ENCODE measurements at places on chromosomes 4 and X.

DNA sequence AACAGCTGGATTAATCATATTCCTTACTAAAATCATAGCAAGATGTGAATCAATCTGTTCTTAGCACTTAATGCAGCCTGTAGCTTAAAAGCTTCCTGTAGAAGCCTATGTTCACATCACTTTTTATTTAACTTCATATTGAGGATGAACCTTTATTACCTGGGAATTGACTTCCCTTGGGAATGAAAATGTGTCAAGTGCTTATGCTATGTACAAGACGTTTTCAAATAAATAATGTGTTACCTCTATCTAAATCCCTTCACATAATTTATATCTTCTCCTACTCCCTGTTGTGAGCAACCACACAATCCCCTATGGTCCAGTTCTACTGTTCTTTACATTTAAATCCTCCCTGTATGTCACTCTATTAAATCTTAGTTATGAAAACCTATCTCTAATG, 633.1 kb downstream of the FSTL5 start:
- DNase-seq = no peak

GRCh38 chr4:97394653-97395052, 748.6 kb downstream of the STPG2 start:
- DNase-seq = no peak

- no peak for DNase-seq
Measured at GRCh38 chr4:29770627-29771026, 949.5 kb upstream of the PCDH7 start.

- DNase-seq = no peak
Measured at GRCh38 chrX:101191217-101191750, 28.3 kb upstream of the DRP2 start.

DNA sequence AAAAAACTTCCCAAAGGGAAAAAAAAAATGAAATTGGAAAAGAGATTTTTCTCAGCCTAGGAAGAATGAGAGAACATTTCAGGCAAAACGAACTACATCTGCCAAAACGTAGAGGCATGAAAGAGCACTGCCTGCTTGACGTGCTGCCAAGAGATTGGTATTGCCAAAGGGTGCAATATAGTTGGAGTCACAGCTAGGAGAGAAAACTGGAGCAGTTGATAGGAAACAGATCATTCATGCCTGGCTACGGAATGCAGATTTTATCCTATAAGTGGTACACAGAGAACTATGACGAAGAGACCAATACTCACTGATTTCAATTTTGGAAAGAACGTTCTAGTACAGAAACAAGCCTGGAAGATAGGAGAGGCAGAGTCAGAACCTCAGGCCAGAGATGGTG, 68.4 kb upstream of the IQCM start:
- DNase-seq = no peak

- DNase-seq = no peak
Measured at GRCh38 chrX:40385682-40386081, 195.1 kb upstream of the ATP6AP2 start.

DNA sequence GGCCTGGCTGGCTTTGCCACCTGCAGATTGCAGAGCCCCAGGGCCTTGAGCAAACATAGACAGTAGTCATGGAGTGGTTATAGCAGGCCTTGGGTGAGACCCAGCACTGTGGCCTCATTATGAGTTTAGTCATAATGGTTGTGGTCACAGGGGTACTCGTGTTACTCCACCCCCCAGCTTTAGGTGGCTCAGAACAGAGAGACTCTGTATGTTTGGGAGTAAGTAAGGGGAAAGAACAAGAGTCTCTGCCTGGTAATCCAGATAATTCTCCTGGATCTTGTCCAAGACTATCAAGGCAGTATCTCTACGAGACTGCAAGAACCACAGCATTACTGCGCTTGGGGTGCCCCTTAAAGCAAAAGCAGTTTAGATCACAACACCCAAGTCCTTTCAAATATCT, 62.3 kb upstream of the SCRG1 start:
- no peak for DNase-seq

- DNase-seq = no peak
Measured at GRCh38 chr4:14897217-14897616, 105.1 kb upstream of the CPEB2 start.

GRCh38 chr4:86006057-86006456, 353.8 kb downstream of the MAPK10 start:
- no peak for DNase-seq

DNA sequence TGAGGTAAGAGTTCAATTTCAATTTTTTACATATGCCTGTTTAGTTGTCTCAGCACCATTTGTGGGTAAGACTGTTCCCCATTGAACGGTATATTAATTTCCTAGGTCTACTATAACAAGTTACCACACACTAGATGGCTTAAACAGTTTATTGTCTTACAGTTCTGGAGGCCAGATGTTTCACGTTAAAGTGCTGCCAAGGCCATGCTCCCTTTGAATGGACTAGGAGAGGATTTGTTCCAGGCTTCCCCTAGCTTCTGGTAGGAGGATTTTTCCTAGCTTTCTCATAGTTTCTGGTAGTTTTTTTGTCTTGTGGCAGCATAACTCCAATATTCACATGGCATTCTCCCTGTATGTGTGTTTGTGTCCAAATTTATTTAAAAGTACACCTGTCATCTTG, 149.3 kb upstream of the CYSLTR1 start:
- DNase-seq = no peak

GRCh38 chr4:30835044-30835443, 114.9 kb downstream of the PCDH7 start:
- no peak for DNase-seq

DNA sequence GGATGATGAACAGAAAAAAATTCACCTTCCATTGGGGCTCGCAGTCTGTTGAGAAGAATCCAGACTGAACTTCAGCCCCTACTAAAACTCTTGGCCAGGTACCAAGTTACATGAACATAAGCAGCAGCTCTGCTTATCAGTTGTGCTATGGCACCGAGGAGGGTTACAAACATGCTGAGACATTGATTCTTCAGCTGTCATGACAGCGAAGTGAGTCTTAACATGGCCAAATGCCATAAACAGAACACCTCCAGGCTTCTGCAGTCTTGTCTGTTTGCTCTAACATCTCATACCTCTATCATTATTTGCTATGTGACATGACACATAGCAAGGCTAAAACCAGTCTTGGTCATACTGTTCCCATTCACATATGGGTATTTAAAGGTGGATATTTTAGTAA, 521.5 kb downstream of the GRID2 start:
- DNase-seq = no peak

GRCh38 chrX:21708116-21708515, 49.8 kb downstream of the SMPX start:
- DNase-seq = no peak

DNA sequence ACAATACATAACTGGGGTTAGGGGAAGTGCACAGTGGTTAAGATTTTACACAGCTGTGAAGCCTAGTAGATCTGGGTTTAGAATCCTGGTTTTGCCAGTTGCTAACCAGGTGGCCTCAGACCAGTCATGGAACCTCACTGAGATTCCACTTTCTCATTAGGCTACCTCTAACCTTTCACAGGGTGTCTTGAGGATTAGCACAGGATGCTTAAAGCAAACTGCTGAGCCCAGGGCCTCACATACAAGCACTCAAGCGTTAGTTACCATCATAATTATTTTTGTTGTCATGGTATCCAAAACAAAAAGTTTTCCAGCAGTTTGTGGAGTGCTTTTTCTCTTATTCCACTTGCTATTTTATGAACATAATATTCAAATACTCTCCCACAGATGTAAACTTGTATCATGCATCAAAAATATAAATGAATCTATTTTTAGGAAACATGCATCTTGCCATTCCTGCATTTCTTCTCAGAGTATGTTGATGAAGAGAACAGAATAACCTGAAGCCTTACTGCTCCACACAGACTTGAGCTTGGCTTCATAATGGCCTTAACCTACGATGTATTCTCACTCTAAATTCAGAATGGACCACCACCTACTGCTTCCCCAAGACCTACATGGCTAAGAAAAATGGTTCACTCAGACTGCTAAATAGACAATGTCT, 12.6 kb downstream of the AP1S2 start:
- DNase-seq = no peak

DNA sequence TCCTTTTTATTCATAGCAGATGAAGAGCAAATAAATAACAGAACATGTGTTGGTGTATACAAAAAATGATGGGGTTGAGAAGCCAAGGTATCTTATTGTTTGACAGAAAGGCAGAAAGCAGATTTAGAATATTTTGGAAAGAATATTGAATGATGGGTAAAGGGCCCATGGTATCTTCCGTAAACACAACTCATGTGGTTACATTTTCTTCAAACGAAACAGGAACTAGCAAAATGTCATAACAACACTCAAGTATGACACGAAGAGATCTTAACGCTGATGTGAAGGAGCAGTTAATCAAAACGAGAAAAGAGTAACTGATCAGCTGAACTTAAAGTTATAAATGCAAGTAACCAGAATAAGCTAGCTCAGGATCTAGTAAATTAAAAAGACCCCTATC, 195.7 kb upstream of the GK2 start:
- peak; percentile 2 for DNase-seq

GRCh38 chrX:107484002-107484726, 34.7 kb downstream of the FRMPD3 start:
- no peak for DNase-seq

DNA sequence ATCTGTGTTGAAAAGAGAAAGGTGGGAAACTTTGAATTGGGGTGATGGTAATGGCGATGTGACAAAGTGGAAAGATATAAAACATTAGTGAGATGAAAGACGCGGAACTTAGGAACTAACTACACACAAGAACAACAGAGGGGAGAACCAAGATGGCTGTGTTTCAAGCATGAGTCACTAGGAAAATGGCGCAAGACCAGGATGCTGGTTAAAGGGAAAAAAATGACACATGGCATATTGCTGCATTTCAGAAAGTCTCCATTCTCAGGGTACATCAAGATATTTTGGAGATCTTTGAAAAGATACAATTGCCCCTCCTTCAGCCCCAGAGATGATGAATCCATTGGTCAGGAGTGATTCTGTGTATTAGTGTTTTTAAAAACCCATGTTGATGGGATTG, 164.4 kb downstream of the FBXO8 start:
- DNase-seq = no peak

DNA sequence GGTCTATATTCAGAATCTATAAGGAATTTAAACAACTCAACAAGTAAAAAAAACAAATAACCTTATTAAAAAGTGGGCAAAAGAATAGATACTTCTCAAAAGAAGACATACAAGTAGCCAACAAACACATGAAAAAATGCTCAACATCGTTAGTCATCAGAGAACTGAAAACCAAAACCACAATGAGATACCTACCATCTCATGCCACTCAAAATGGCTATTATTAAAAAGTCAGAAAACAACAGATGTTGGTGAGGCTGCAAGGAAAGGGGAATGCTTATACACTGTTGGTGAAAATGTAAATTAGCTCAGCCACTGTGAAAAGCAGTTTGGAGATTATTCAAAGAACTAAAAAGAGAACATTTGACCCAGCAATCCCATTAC, 201.6 kb downstream of the QDPR start:
- no peak for DNase-seq

GRCh38 chr4:8534611-8535010, 45.6 kb upstream of the GPR78 start:
- no peak for DNase-seq

DNA sequence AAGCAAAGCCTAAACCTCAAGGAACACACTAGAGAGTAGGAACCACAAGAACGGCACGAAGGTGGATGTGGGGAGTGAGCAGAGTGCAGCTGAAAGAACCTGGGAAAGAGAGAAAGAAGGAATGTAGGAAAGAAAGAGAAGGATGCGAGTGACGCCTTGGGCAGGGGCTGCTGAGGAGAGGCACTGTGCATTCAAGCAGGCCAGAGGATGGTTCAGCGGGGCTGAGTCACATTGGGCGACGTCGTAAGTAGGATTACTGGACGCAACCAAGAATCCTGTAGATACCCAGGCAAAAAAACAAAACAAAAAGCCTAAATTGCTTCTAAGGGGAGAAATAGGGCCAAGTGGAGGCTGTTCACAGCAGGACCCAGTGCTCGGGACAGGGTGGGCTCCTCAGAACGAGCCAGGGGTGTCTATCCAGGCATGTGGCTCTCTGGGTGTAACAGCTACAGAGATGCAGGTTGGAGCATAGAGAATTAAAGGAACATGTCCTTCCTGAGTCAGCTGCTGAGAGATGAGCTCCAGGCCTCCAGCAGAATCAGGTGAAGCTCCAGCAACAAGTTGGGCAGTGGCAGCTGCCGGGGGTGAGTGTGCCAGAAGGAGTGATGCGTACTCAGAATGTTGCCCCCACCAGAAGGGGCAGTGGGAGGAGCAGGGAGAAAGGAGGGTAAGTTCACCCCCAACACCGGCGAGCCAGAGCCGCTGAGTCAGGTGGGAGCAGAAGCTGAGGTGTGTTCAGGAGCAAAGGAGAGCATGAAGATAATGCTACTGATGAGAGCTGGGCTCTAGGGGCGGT, 38.6 kb downstream of the NELFA start:
- DNase-seq = no peak

GRCh38 chr4:129344058-129344457, 248.1 kb downstream of the C4orf33 start:
- peak; percentile 11 for DNase-seq

GRCh38 chr4:45475548-45475947, 648.3 kb downstream of the GABRG1 start:
- no peak for DNase-seq

GRCh38 chrX:154355776-154356140, 18.7 kb downstream of the FLNA start:
- DNase-seq = no peak

DNA sequence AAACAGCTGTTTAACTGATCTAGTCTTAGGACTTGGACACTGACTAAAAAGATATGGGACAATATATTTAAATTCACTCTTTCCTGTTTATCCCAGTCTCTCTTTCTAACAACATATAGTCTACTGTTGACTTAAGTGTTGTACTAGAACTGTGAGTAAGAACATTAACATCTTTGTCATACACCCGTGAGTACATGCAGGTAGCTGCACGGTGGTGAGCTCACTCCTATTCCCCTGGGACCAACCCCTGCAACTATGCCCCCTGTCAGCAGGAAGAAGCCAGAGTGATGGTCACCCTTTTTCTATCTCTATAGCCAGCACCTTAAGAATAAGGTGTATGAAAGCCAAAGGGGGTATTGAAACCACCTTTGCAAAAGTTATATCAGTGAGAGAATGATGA, 17.6 kb downstream of the TBL1X start:
- DNase-seq = no peak

GRCh38 chr4:47468706-47469365, 5.3 kb upstream of the COMMD8 start:
- DNase-seq = no peak

DNA sequence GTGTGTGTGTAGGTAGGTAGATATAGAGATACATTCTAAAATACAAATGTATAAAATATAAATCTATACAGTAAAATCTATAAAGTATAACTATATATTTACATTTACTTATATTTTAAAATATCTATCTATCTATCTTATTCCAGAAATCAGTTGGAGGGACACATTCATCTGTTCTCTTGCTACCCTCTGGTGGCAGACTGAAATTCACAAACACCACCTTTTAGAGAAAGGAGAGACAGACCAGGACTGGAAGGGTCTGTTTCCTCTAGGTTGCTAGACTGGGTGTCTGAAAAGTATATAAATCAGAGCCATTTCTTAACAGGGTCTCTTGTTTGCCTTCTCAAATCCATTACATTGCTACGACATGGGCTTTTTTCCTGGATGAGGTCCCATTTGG, 343.0 kb downstream of the OPHN1 start:
- no peak for DNase-seq

GRCh38 chrX:84078991-84079390, 109.0 kb downstream of the RPS6KA6 start:
- DNase-seq = no peak
